ENCODE measurements at places on chromosomes 12 and 14. TPM values are rescaled to one million over a fixed set of nuclear protein-coding genes. Genes with fewer than 3 reads are reported as not detected.

DNA sequence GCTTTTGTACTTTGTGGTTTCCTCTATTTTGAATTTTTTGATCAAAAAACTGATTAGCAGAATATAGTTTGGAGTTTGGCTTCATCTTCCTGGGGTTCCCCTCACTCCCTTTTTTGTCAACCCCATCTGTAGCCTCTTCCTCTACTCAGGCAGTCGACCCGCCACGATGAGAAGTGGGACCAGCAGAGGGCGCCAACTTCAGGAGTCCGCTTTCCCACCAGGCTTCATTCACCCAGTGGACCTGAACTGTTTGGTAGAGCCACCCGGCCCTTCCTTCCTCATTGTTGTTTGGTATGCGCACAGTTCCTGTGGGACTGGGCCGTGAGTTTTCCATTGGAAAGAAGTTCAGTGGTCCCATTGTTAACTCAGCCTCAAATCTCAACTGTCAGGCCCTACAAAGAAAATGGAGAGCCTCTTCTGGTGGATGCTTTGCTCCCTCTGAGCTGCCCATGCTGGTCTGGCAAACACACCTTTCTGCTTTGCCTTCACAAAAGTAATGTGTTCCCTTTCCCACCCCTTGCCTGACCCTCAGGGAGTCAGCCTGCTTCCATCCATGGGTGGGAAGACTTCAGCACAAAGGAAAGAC, 21.7 kb downstream of the TMBIM6 start:
- DNase-seq: no peak

DNA sequence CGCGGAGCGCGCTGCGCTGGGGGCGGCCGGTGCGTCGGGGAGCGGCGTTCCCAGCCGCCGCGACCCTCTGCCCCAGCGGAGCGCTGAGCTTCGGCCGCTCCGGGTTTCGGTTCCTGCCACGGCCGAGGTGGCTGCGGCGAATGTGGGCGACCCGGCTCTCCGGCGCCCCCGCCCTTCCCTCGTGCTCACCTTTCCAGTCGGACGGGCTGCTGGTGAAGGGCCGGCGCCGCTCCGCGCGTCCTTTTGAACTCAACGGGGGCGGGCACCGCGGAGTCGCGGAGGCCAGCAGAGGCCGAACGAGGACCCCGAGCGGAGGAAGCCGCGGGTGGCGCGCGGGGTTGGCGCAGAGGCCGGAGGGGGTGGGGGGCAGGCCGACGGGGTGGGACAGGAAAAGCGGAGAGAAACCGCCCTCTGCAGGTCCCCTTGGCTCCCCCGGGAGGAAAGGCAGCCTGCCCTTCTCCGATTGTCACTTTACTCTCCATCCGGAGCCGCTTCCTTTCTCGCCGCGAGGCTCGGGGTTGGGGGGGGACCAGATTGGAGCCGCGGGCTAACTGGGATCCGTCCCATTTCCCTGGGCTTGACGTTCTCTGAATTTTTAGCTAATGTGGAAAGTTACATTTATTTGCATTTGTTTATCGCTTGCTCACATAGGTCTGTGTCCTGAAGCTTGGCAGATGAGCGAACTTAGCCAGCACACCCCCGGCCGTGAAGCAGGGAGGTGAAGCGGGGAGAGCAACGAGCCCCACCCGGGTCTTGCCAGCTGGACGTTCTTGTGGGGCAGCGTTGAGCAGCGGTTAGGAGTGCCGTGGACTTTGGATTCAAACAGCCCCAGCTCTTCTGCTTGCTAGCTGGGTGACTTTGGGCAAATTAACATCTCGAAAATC, at the start of gene SMAGP:
Gene SMAGP, minus strand, starts transcription at position 349 of the 884 bp plus-strand sequence. CDS start 1,137 bp downstream, outside the sequence.
- peak; percentile 91 for DNase-seq

DNA sequence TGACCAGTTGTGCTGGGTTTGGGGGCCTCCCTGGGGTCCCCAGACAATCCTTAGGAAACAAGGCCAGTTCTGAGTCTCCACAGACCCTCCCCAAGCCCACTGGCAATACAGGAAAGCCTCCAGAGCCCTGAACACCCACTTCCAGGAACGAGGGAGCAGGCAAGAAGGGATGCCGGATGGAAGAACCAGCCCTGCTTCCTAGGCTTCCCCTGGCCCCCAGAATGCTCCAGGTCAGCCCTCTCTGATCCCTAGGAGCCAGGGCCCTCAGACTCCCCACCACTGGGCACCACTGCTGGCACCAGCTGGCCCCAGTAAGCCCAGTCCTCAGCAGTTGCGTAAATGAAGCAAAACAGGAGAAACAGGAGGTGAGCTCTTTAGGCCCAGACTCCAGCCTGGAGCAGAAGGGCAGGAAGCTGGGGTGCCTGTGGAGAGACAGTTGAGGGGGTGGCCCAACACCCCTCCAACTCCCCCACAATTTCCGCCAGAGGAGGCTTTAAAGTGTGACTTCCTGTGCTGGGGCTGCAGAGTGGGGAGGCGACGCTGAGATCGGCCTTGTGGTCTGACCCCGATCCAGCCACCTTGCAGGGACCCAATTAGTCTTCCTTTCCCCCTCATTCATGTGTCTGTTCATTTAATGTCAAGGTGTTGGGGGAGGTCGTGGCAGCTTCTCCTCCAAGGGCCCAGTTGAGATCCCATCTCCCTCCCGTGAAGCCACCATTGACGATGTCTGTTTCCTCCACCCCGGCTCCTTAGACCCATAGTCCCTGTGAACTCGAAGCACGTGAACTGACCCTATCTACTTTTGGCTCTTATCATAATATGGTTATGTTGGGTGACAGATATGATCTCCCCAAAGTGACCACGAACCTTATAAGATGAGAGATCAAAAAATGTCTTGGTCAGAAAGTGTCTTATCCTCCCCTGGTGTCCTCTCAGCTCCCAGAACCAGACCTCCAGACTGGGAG, 4.7 kb downstream of the TNFRSF1A start:
- no peak for DNase-seq

DNA sequence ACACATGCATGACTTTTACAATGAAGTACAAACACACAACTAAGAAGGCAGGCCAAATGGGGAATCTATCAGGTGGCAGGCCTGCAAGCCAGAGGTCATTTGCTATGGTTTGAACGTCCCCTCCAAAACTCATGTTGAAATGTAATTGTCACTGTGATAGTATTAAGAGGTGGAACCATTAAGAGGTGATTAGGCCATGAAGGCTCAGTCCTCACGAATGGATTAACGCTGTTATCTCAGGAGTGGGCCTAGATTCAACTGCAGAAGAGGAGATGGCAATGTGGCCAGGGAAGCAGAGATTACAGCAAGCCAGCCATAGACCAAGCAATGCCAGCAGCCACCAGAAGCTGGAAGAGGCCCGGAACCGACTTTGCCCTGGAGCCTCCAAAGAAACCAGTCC, 13.5 kb upstream of the ACTR6 start:
- DNase-seq: no peak

- DNase-seq: no peak
Observed at GRCh38 chr12:52739963-52740362, 36.6 kb upstream of the KRT77 start.

DNA sequence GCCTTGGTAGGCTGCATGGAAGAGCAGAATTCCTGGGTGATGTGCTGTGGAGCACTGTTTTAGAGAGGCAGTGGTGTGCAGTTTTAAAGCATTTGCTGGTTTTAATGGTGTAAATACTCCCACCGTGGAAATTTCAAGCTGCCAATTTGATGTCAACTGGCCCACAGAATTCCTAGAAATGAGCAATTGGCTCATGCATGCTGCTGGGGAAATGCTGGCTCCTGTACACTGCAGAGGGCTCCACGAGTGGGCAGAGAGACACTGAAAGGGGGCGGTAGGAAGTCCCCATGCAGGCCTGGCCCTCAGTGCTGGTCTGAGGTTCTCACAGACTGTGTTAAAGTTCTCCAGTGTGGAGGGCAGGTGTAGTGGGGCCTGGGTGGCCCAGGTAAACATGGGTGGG, 99.4 kb upstream of the NTF3 start:
- no peak for DNase-seq

DNA sequence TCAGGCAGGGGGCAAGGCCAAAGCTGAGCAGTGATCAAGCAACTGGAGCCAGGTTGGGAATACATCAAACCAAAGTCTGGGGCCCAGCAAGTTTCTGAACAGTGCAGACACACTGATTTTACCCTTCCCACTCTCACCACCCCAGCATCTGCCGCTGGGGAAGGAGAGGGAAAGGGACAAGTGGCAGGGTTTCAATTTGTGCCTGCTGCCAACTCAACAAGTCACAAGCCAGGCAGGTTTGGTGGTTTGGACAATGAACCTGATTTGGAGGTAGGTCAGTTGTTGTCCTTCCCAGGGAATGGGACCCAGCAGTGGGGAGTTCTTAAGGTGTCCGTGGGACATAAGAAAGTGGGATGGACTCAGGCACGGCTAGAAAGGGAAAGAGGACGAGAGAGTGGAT, 151.9 kb upstream of the NOS1 start:
- no peak for DNase-seq

GRCh38 chr14:99650189-99650588, 5.3 kb downstream of the HHIPL1 start:
- DNase-seq: no peak

GRCh38 chr12:46459861-46460545, 87.4 kb upstream of the SLC38A2 start:
- no peak for DNase-seq

- DNase-seq: no peak
Observed at GRCh38 chr14:41663473-41663850, 56.8 kb downstream of the LRFN5 start.

GRCh38 chr12:15273896-15274295, 48.4 kb upstream of the PTPRO start:
- no peak for DNase-seq

GRCh38 chr12:48424644-48425043, 47.7 kb upstream of the ANP32D start:
- no peak for DNase-seq

- DNase-seq: no peak
Observed at GRCh38 chr14:95683793-95684192, 2.4 kb upstream of the TCL1B start.

GRCh38 chr14:102967506-102967795, 45.0 kb downstream of the AMN start:
- DNase-seq: no peak

GRCh38 chr14:72742118-72742837, 151.6 kb downstream of the DPF3 start:
- DNase-seq: peak; percentile 68

- DNase-seq: no peak
Observed at GRCh38 chr12:3679831-3680230, 73.1 kb downstream of the CRACR2A start.

DNA sequence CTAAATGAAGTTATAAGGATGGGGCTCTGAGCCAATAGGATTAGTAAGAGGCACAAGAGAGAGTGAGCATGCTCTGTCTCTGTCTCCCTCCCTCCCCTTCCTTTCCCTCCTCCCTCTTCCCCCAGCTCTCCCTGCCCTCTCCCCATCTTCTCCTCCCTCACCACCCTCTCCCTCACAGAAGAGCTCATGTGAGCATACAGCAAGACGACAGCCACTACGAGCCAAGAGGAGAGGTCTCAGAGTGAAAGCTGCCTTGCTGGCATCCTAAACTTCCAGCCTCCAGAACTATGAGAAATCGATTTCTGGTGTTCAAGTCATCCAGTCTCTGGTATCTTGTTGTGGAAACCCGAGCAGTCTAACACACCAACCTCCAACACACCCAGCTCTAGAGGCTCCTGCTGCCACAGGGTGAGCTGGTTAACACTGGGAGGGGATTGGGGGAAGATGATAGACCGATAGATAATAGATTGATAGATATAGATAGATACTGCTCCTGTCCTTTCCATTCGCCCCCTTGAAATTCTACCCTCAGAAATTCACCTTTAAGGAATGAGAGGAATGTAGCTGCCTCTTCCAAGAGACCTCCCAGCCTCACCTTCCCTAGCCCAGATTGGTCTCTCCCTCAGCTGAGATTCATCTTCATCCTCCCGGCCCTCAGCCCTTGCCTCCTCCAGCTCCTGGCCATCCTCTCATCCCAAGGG, 25.8 kb upstream of the ACTN1 start:
- no peak for DNase-seq

DNA sequence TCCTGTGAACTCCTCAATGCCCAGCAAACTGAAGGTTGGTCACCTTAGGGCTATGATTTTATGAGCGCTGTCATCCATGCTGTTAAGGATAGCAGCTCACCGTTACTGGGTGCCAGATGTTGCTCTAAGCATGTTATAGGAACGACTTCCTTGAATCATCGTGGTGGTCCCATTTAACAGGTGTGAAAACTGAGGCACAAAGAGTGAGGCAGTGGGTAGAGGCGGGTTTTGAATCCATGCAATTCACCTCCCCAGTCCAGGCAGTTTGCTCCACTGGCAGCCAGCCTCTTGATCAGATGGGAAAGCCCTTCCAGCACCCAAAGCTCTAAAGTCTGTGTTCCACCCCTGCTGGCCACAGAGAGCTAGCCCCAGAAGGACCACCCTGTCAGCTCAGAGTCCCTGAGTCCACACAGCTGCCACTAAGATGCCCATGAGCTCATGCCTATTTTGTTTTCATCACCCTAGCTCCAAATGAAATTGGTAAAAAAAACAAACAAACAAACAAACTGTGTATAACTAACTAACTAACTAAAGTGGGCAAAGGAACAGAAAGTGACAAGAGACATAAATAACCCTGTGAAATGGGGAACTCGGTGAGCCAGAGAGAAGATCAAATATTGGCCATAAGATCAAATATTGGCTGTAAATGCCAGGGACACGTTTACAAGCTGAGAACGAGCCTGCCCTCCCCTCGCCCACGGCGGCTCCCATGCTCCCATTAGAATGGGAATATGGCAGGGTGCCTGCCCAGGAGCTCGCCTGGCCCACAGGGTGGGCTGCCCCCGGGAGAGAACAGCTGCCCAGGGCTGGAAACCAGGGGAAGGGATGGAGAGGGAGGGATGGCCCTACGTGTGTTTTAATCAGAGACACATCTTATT, 72.3 kb upstream of the RFLNA start:
- DNase-seq: no peak

DNA sequence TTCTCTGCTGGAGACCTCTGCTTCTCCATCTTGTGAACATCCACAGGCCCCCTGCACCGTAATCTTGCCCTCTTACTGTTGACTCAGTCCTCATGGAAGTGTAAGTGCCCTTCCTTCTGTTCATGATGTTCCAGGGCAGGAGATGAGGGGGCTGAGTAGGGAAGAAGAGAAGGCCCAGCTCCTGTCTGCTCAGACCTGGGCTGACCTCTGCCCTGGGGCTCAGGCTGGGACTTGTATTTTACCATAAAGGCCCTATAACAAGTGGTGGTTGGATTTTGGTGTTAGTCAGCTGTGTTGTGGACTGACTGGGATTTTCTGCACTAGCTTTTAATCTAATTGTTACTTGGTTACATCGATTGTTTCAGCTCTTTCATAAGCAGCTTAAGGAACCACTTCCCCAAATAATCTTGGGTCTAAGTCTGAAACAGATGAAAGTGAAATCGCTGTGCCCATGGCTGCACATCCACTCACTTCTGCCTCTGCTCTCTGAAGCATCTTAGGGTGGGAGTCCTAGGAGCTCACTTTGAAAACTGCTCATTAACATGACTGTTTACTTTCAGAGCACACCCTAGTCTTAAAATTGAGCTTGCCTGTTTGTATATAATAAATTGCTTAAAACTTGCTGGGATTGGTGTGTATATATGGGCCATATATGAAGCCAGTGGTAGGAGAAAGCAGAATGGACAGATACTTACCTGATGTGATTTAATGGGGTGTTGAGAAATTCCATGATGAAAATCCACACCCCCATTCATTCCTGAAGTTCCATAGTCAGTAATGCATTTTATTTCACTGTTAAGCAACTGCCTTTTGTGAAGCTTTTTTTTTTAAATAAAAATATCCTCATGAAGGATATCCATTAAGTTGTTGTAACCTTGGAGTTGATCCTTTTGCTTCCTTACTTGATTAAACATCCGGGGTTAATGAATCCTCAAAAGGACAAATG, 17.7 kb downstream of the C12orf71 start:
- no peak for DNase-seq

The NANOG gene
- total RNA-seq: 0.35 TPM

The CCDC60 gene
- total RNA-seq: not detected

The TSHR gene
- total RNA-seq: 0.39 TPM

The TIMM9 gene
- total RNA-seq: 41.8 TPM

The KLHDC1 gene
- total RNA-seq: 7.8 TPM

The RNU6-7 gene
- total RNA-seq: not detected

The INTS13 gene
- total RNA-seq: 21.8 TPM

The ARMH4 gene
- 3.4 TPM for total RNA-seq

Data from mesenteric fat pad (tissue), 1 donor.